Stimulated activated CD4-positive, alpha-beta T cell treated with anti-CD3 and anti-CD28 coated beads, Interleukin-12 subunit alpha, Interleukin-12 subunit beta, amount 100 ng/mL, for 48 hours (primary cell): ENCODE measurements at places on chromosomes 2 and 18.

DNA sequence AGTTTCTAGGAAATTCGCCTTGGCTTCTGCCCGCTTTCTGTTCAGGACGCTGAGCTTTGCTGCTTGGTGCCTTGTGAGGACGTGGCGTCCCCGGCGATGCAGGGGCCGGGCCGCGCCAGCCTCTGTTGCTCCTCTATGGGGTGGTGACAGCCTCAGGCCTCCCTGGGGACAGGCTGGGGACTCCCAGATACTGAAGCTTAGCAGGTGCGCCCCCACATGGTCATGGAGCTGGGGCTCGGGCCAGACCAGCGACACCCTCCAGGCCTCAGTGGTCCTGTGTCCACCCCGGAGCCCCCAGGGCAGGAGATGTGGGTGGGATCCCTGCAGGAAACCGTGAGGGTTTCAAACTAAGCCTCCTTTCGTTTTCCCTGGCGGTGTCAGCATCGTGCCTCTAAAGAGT lies 29.2 kb downstream of the KCNG2 start:
- DNase-seq, result no peak

DNA sequence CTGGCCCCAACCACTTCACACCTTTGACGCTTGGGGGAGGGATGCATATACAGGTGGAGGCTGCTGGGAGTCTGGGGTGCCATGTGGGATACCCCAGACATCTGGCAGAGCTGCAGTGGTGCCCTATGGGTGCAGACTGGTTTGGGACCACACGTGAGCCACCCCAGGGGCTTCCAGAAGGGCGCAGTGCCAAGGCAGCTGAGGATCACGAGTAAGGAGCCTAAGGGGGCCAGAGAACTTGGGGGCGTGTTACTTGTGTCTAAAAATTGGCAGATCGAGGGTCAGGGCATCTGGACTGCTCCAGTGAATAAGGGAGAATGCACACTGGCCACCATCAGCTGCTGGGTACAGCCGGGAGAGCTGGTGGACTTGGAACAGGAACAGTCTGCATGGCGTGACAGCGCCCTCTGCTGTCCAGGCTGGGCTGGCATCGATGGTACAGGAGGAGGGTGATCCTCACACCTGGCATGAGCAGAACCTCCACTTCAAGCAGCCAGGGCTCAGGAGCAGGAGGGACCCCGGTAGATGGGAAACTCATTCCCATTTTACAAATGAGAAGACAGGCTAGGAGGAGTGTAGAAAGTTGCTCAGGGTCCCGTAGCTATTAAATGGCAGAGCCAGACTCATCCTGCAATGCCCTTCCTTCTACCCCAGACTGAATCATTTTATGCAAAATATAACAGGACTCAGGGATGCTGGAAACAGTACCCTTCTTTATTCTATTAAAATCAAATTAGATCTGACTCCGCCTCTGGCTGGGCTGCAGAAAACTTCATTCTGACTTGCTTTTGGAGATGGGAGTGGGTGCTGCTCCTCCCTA lies 60.4 kb downstream of the ATOH8 start:
- DNase-seq, result peak; percentile 77

- DNase-seq, result no peak
Observed at GRCh38 chr18:44171301-44171700, 509.4 kb upstream of the SETBP1 start.

DNA sequence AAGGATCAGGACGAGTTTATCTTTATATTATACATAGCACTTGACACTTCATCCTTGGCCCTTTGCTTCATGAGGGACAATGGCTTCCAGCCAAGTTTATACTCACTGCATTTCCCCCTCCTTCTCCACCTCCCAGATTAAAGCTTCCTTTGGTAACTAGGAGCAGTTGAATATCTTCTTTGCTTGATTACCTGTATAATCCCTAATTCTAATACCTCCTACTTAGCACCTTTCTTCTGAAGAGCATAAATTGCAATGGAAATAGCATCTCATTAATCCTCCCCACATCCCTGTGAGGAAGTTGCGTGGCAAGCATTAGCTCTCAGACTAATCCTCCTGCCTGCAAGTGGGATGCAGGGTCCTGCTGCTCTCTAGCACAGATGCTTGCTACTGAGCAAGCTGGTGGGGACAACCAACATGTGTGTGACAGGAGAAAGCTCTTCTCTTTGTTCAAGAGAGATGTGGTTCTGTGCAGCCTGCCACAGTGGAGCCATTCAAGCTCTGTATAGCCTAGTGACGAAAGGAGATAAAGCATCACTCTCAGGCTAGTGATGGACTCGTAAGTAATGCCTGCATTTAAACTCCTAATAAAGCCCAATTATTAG lies 19.1 kb downstream of the KLHL14 start:
- DNase-seq, result no peak

- DNase-seq, result no peak
Observed at GRCh38 chr2:193382583-193382982, 1187.8 kb upstream of the TMEFF2 start.

GRCh38 chr2:239241431-239241960 lies 159.3 kb downstream of the HDAC4 start:
- DNase-seq, result no peak

GRCh38 chr18:65567372-65567771 lies 183.4 kb upstream of the CDH7 start:
- DNase-seq, result no peak

- DNase-seq, result no peak
Observed at GRCh38 chr2:70461414-70461813, 92.2 kb downstream of the TGFA start.

DNA sequence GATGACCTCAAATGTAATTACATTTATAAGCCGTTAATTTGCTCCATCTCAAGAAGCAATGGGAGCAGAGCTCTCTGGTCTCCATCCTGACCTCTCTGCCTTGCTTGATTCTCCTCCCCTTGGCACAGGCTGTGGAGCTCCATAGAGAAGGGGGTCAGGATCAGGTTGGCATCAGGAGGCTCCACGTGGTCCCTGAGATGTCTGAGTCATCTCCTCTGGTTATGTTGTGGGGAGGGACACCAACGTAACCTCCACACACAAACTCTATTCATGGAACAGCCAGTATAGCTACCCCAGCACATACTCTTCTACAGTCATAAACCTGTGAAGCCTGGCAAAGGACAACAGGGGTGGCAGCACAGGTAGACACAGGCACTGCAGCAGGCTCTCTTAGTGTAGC lies 29.0 kb downstream of the TRABD2A start:
- DNase-seq, result no peak

DNA sequence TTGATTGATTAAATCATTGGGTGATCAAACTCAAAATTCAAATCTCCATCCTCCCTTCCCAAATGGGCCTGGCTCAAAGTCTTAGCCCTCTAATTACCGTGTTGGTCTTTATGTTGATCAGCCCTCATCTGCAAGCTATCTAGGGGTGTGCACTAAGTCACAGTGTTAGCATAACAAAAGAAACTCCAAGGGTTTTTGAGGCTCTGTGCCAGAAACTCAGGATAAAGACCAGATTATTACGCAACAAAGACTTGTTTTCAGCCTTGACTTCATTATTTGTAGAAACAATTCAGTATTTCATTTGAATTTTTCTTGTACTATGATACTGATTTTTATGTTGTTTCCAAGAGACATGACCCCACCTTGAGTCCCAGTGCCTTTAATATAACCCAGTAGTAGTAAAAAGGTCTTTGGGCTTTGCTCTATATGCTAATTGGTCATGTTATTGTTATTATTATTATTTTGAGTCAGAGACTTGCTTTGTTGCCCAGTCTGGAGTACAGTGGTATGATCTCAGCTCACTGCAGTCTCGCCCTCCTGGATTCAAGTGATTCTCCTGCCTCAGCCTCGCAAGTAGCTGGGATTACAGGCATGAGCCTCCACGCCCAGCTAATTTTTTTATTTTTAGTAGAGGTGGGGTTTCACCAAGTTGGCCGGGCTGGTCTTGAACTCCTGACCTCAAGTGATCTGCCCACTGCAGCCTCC lies 13.9 kb downstream of the PSMD14 start:
- no peak for DNase-seq

DNA sequence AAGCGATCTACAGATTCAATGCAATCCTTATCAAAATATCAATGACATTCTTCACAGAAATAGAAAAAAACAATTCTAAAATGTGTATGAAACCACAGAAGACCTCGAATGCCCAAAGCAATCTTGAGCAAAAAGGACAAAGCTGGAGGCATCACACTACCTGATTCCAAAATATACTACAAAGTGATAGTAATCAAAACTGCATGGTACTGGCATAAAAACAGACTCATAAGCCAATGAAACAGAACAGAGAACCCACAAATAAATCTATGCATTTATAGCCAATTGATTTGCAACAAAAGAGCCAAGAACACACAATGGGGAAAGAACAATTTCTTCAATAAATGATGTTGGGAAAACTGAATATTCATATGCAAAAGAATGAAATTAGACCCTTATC lies 99.2 kb downstream of the POLR1A start:
- DNase-seq, result no peak

DNA sequence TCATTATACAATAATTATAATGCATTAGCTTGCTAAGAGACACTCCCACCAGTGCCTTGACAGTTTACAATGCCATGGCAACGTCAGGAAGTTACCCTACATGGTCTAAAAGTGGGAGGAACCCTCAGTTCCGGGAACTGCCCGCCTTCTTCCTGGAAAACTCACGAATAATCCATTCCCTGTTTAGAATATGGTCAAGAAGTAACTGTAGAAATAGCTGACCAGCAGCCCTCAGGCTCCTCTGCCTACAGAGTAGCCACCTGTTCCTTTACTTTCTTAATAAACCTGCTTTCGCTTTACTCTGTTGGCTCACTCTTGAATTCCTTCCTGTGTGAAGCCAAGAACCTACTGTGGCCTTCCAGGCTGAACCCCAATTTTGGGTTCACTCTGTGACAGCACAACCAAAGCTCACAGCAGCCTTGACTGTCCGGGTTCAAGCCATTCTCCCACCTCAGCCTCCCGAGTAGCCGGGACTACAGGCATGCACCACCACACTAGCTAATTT lies 20.0 kb upstream of the PTPN2 start:
- peak; percentile 43 for DNase-seq

DNA sequence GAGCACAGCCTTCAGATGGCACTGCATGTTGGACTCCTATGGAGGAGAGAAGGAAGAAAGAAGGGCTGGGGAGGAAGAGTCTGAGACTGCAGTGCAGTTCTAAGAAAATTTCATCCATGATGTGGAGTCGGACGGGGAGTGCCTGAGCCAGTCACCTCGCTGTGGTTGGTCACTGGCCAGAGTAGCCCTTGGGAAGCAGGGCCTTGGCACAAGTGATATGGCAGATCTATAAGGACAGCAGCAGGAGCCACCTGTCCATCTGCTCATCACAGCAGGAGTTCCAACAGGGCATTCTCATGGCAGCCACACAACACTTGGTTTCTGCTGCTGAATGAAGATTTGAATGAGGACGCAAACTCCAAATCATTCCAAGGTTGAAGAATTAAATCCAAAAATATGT lies 314.8 kb downstream of the CYP26B1 start:
- DNase-seq, result no peak

DNA sequence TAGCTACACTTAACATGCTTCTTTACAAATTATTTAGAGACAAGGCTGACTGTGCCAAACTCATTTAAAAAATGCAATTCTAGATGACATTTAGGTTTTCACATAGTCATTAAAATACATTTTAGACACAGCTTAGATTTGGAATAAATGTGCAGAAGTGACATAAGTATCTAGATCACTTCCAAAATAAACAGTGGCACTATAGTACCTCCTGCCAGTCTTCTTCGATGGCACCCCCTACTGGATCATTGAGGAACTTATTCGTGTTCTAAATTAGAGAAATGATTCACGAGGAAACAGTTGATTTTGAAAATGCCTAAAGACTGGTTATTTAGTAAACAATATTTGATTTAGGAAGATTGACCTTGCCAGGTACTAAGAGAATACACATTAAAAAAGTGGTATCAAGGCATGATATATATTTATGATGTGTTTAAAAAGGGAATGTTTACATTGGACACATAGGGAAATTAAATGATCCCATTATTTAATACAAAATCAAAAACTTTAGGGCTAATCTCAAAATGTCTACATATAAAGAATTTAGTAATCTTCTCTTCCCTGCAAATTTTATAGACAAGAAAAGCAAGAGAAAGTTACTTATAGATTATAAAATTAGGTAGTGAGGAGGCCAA lies 323.9 kb downstream of the XIRP2 start:
- DNase-seq, result peak; percentile 42

GRCh38 chr2:61759718-61760117 lies 94.1 kb downstream of the FAM161A start:
- no peak for DNase-seq

DNA sequence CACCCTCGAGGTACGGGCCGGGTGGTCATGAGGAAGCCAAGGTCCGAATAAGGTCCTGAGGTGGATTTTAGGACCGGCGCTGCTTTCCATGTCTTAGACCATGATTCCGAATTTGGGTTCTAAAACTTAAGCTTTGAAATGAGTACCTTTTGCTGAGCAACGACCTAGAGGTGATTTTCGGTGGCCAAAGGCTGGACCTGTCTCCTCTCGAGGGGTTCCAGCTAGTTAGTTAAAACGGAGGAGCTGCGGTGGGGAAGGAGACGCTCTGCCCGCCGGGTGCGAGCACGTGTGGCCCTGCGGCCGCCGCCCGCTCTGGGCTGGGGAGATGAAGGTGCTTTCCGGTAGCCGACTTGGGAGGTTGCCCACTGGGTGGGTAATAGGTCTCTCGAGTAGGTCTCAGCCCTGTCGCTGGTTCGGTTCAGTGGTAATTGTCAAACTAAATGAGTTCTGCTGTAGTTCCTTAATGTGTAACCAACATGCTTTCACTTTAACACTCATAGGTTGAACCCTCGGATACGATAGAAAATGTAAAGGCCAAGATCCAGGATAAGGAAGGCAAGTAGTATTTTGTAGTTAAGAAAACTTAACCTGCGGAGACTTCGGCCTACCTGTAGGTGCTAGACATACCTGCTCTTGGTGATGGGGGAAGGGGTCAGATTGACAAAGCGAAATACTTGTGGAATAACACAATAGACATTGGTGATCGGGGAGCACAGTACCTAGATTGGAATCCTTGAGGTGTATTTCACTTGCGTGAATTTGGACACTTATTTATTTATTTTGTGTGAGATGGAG lies 572 bp downstream of the RPS27A start:
- DNase-seq, result peak; percentile 42

- DNase-seq, result no peak
Observed at GRCh38 chr2:36423619-36424120, 68.1 kb downstream of the CRIM1 start.

GRCh38 chr2:236833501-236834073 lies 252.1 kb upstream of the COPS8 start:
- DNase-seq, result no peak

GRCh38 chr18:31190919-31191318 lies 28.3 kb upstream of the DSC1 start:
- no peak for DNase-seq

GRCh38 chr2:46448641-46449040 lies 30.7 kb upstream of the TMEM247 start:
- no peak for DNase-seq

DNA sequence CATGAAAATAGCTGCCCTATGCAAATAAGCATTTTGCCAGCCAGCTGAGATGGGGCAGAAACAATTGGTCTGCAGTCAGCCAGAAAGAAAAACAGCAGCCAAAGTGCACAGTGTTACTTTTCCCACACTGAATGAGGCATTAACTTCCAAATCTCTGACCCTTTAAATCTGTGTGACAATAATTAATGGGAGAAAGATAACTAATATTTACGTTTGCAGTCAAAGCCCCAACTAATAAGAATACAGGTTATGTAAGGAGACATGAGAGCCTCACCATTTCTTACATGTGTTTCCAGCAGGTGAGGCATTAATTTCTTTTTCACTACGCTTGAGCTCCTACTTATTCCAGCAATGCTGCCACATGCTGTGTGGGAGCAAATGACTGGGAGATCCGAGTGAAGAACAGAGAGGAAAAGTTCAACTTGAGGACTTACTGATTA lies 339.0 kb downstream of the SATB2 start:
- no peak for DNase-seq

GRCh38 chr2:213227458-213227857 lies 56.8 kb upstream of the SPAG16 start:
- no peak for DNase-seq
